ENCODE measurements at places on chromosomes 6 and 20.

DNA sequence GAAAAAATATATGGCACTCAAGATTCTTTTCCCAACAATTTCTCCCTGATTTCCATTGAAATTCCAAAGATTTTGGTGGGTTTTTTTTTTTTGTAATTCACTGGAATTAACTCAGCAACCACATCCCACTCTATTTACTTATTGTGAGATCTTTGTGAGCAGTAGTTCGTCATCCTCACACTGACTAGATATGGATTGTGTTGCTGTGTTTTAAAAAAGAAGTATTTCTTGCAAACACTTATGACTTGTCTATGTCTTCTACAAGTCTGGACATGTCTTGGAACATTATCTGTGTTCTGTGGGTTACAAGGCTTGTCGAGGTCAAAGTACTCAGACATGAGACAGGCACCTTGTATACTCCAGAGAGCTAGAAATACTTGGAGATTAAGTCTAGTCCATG is 7.3 kb upstream of the TENT5A start:
- no peak for DNase-seq

GRCh38 chr6:131949620-131949908 is 1.6 kb downstream of the CCN2 start:
- DNase-seq: no peak

- DNase-seq: no peak
Observed at GRCh38 chr20:55354720-55355119, 650.6 kb downstream of the CBLN4 start.

GRCh38 chr20:32474967-32475811 is 109.9 kb downstream of the NOL4L start:
- no peak for DNase-seq

- DNase-seq: peak; percentile 59
Observed at GRCh38 chr20:62925420-62926228, 681 bp downstream of the DIDO1 start.

- DNase-seq: no peak
Observed at GRCh38 chr20:37337208-37337991, 8.5 kb upstream of the SRC start.

GRCh38 chr6:44795326-44795725 is 407.8 kb downstream of the CDC5L start:
- DNase-seq: no peak

GRCh38 chr6:81875782-81876293 is 123.4 kb upstream of the TENT5A start:
- DNase-seq: no peak
